Brain (organoid and tissue), 16 donors: ENCODE measurements at places on chromosomes 3 and 15.

- DNase-seq, result no peak
These were observed 6.2 kb downstream of the PAK6 start for GRCh38 chr15:40244961-40245523.

- DNase-seq, result no peak
These were observed 143.6 kb upstream of the BHLHE40 start for GRCh38 chr3:4835616-4836043.

DNA sequence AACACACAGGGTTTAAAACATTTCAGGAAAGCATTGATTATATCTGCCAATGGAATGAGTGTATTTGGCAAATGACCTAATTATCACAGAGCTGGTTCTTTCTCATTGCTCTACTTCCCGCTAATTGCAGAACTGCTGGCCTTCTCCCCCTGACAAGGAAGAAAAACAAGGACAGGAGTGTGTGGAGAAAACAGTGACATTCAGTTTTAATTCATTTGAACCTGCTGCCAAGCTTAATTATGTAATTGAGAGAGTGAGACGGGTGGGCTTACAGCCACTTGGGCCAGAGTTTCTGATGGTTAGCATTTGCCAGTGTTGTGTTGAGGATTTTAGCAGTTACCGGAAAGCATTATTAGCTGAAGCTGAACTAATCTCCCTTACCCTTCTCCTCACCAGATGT is 301.4 kb downstream of the RBMS3 start:
- peak; percentile 71 for DNase-seq

- DNase-seq, result no peak
These were observed 673.7 kb downstream of the DIPK2A start for GRCh38 chr3:144645300-144645699.

GRCh38 chr3:24299246-24299805 is 195.3 kb downstream of the THRB start:
- no peak for DNase-seq

DNA sequence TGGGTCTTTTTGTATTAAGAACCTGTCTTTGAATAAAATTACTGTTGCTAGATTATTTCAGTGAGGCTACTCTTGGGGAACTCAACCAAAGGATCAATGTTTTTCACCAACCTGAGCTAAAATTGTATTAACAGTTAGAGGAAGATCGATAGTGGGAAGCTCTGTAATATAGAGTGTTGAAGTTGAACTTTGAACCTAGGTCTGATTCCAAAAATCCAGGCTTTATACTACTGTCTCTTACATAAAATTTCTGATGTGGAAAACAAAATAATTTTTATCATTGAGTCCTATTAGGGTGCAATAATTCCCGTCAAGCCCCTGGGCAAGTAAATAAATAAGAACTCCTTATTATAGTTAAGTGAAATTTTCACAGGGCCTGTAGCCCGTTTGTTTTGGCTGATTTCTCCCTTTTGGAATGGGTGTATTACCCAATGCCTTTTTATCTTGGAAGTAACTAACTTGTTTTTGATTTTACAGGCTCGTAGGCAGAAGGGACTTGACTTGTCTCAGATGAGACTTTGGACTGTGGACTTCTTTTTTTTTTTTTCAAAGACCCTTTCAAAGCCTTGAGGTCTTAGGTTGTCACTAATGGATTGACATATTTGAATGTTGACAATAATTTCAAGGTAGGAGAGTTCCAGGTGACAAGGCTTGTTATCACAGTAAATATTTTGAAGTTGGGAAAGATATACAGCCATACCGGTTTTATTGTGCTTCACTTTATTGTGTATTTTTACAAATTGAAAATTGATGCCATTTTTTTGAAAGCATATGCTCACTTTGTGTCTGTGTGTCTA is 276.1 kb downstream of the NFKBIZ start:
- DNase-seq, result no peak

DNA sequence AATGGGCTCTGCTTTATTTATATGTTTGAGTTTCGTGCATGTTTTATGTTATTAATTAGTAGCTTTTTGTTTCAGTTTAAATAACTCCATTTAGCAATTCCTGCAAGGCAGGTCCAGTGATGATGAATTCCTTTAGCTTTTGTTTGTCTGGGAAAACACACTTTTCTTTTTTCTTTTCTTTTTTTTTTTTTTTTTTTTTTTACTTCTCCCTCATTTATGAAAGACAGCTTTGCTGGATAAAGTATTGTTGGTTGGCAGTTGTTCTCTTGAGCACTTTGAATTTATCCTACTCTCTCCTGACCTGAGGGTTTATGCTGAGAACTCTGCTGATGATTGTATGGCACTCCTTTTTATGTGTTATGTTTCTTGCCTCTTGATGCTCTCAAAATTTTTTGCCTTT is 35.7 kb downstream of the TMEM39A start:
- peak; percentile 9 for DNase-seq

- DNase-seq, result no peak
These were observed 317.6 kb upstream of the MME start for GRCh38 chr3:154762486-154762885.

- no peak for DNase-seq
These were observed 4.5 kb downstream of the THBS1 start for GRCh38 chr15:39585389-39585841.

DNA sequence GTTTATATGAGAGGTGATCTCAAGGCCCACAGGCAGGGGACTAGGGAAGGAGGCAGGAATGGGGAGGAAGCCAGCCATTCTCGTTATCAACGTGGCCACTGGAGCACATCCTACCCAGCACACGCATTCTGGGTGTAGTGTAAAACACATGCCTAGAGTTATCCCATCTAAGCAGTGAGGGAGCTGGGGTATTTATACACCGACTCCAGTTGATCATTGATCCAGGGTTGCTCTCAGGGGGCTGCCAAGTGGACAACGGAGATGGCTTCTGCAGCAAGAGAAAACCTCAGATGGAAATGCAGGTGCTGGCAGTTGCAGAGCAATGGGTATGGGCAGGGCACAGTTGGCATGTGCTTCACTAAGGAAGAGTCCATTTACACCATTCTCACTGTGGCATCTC is 30.4 kb upstream of the SYNM start:
- DNase-seq, result no peak

DNA sequence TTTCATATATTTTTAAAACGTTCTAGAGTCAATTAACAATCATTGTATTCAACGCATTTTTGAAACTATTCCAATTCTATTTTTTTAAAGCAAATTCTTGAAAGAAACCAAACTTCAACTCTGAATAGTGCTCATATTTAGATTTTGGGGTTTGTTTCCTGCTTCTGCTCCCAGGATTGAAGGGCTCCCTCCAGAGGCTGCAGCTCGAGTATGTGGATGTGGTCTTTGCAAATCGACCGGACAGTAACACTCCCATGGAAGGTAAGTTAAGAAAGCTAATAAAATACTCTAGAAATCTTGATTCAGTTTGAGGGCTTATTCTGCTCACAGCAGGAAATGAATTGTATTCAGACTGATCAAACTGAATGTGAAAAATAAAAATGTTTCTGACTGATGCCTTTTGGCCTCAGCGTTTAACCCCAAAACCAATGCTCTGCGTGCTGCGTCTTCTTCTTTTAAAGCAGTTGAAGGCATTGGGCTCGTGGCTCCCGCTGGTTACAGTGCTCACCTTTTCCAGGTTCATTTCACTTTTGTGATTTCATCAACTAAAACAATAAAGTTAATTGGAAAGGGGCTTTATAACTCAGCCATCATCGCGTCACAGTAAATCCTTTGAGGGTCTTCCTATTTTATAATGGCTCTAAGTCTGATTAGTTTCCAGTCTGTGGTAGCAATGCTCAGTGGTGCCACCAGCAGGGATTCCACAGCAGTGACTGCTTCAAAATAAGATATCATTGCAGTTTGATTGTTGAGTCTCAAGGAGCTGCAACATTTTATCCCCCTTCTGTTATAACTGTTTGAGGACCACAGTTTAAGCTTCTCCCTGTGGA is 80.1 kb downstream of the SSR3 start:
- peak; percentile 32 for DNase-seq

DNA sequence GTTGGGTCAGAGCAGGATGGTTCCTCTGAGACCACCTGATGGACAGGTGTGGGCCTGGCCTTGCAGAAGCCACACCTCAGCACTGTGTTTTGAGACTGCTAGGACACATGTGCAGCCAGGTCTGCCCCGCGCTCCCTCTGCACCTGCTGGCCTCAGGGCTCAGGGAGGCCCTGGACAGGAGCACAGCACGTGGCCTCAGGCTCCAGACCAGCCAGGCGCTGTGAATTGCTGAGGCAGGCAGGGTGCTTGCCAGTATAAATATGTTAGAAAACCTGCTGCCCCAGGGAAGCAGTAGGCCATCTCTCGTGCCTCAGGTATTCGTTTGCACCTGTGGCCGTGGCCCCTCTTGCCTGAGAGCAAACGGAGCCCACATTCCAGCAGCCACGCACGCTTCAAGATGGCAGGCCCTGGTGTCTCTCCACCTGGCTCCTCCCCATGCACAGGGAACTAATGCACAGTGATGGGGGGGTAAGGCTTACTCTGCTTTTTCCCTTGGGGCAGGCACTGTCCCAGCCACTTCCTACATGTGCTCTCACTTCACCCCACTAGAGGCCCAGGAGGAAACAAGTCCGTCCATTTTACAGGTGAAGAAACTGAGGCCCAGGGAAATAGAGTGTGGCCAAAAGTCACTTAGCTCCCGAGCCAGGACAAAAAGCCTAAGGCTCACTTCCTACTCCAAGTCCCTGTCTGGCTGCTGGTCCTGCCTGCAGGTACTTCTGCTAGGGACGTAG is 20.4 kb downstream of the SEC61A1 start:
- DNase-seq, result no peak

DNA sequence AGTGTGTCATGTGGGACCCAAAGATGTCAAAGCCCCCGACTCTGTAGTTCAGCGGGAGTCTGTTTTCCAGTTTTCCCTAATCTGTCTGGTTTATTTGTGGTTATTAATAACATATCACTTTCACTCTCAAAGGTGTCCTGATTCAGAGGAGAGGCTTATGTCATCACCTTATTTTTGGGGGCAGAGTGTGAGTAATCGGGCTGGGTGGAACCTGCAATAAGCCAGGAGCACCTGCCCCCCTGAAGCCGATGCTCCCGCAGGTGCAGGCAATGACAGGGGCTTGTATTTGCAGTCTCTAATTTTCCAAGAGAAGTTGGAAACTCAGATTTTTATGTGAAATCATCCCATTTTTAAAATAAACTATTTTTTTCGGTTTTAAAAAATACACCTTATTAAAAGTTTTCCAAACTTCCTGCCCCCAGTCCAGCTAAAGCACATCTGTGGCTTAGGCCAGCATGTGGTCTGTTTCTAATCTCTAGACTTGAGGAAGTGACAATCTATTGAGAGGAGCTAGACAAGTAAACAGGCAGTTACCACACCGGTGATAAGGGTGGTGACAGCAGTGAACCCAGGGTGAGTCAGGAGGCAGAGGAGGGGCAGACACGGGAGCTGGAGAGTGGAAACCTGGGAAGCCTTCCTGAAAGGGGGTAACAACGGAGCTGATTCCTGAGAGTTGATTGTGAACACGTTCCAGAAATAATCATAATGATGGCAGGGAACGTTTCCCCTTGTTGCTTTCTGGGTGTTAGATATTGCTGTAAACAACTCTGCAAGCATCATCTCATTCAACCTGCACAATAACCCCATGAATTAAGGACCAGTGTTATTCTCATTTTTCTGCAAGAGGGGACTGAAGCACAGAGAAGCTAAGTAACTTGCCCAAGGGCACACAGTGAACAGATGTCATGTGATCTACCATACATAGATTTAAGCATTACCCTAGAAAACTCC is 37.2 kb downstream of the BHLHE40 start:
- DNase-seq, result no peak

- no peak for DNase-seq
These were observed 25.5 kb downstream of the ATP1B3 start for GRCh38 chr3:141901914-141902313.

DNA sequence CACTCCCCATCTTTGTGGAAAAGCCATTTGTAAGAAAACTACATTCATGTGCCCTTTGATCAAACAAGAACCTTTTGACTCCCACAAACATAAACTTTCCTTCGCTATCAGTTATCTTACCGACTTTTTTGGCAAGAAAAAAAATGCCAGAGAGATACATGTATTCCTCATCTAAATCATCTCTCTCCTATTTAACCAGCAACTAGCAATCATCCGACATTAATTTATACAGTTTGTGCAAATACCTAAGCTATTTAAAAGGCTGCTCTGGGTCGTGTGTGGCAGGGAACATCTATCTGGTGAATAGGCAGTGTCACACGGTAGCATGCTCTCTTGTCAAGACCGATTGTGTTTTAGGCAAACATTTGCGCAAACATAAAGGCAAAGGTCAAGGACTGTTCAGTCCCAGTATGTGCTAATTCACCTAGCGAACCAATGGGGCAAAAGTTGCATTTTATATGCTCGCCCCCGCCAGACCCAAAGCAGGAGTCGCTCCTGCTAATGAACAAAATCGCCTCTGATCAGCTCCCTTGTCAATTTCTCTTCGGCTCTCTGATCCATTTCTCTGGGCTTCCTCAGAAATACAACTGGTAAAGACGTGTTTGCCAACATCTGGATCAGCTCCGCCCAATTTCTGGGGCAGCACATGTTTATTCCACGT is 37.7 kb downstream of the ZIC4 start:
- DNase-seq, result peak; percentile 68

GRCh38 chr3:173957646-173958045 is 560.1 kb downstream of the NLGN1 start:
- DNase-seq, result no peak
